ENCODE measurements at places on chromosomes 12 and 14.

DNA sequence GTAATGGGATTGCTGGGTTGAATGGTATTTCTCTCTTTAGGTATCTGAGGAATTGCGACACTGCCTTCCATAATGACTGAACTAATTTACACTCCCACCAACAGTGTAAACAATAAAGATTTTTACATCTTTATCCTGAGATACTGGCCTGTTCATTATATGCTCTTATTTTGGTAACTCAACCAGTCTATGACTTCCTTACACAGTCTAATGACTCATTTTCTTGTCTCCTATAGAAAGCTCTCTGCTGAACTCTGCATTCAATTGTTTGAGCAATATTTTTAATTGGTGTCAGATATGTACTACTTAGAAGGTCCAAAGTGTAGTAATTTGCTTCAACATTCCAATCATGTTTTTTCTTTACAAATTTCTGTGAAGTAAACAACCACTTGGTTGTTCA lies 1351.8 kb downstream of the FSCB start:
- no peak for DNase-seq

- DNase-seq: peak; percentile 67
Observed at GRCh38 chr14:61608245-61609165, 86.8 kb upstream of the HIF1A start.

- no peak for DNase-seq
Observed at GRCh38 chr14:102320033-102320660, 601 bp downstream of the ZNF839 start.

DNA sequence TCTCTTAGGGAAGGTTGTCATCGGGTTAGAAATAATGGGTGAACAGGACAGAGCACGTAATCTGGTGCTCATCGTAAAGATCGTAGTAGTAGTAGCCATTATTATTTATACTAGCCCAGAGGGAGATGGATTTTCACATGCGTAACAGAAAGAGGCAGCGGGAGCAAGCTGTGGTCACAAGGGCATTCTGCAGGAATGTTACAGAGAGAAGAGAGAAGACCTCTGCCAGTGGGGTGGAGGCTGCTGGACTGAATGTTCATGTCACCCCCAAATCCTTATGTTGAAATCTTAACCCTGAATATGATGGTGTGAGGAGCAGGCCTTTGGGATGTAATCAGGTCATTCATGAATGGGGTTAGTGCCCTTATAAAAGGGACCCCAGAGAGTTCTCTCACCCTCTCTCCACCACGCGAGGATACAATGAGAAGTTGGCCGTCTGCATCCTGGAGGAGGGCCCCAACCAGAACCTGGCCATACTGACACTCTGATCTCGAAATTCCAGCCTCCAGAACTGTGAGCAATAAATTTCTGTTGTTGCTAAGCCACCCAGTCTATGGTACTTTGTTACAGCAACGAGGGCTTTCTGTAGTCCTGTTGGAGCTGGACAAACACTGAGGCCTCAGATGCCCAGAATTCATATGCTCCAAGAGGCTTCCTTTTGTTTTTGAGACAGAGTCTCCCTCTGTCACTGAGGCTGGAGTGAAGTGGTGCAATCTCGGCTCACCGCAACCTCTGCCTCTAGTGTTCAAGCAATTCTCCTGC lies 131.2 kb upstream of the MED13L start:
- no peak for DNase-seq

DNA sequence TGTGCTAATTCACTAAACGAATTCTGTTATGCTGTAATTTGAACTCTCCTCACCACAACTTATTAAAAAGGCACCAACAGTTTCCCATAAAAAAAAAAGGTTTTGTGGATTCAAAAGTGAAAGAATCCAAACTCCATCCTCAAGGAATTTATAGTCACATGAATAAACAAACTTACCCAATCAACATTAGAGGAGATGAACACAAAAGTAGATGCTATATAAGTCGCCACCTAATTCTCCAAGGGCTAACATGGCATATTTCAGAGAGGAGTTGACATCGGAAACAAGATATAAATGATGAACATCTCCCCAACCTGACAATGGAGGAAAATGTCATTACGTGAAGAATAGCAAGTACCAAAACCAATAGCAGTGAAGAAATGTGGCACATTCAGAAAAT lies 265.5 kb upstream of the PRKD1 start:
- DNase-seq: no peak
